ENCODE measurements at places on chromosomes 2 and 18.

- DNase-seq: no peak
Observed at GRCh38 chr2:202858601-202859000, 13.0 kb downstream of the ICA1L start.

GRCh38 chr18:57063601-57064103 is 83.2 kb upstream of the BOD1L2 start:
- DNase-seq: peak; percentile 13

GRCh38 chr2:109435901-109436598 is 177.7 kb downstream of the SEPTIN10 start:
- DNase-seq: no peak

DNA sequence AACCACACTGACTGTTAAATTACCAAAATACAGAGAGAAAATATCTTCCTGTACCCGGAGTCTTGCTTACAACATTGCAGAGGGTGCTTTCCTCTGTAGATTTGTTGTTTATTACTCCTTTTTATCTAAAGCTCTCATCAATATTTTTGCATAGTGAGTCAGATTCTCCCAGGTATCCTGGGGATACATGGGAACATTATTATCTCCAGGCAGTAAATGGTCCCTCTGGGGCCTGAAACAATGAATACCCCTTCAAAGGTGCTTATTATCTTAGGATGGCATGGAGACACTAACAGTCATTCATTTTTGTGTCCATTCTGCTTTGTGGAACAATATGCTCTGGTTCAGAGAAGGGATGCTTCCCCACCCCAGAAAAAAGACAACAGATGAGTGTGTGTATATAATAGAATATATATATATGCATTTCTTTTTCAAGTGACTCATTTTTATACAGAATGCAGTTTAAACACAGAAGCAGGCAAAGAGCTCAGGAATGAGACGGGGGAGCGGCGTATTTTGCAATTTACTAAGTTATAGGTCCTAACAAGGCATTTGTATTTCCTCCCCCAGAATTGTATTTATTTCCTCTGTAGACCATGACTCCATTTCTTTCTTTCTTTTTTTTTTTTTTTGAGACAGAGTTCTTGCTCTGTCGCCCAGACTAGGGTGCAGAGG is 424.8 kb upstream of the ZEB2 start:
- DNase-seq: no peak

DNA sequence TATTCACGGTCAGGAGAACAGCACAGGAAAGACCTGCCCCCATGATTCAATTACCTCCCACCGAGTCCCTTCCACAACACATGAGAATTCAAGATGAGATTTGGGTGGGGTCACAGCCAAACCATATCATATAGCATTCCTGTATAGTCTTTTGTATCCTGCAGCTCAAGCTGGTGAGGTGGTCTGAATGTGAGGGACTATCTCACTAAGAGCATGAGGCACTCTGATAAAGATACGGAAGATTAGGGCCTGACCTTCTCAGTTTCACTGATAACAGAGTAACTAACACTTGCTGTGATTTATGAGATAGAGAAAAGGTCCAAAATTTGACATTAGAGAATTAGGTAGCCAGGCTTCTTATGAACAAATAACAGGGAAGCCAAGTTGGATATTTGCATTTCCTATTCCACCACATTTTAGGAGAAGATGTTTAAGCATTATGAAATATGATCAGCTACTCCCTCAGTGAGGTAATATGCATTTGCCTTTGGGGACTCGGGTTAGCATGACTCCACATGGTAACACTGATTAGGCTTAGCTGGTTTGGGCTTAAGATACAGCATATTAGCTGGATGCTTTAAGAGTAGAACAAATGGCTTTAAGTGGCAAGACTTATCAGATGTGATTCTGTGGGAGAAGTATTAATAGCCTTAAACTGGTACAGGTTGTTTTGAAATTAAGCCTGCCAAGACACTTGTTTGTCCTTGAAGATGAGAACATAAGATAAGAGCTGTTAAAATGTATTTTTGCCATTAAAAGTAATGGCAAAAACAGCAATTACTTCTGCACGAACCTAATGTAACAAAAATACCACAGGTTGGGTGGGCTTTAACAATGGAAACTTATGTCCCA is 106.9 kb upstream of the MSTN start:
- DNase-seq: no peak

GRCh38 chr18:50847192-50847591 is 27.4 kb upstream of the MRO start:
- no peak for DNase-seq

DNA sequence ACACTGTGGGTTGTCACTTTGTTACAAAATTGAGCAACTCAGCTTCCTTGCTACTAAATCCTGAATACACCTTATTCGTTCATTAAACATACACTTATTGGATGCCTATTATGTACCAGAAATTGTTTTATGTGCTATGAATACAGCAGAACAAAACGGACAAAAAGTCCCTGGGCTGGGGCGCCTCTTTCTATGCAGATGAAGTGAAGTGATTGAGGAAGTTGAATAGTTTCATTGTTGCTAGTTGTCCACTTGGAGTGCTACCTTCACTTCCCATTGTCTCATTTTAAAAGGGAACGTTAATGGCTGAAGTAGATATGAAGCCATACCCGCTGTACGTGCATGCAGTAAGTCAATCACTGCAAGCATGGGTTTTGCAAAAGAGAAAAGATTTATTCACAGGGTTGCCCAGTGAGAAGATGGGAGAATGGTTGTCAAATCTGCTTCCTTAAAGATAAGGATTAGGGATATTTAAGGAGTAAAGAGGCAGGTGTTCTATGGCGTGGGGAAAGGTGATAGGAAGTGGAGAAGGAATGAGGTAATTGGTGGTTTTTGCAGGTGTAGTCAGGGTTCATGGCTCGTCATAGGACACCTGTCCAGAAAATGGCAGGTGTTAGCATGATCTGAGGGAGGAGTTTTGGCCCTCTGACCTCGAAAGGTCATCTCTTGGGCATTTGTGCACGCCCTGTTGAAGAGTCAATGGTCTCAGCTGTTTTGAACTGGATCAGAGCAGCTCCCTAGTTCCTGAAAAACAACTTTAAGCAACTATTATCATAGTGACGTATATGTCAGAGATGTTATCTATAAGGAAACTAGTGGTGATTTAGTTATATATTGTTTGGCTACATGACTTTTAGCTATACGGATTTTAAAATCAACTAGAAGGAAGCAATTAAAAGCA is 23.5 kb downstream of the TRPM8 start:
- no peak for DNase-seq

GRCh38 chr2:73081181-73081671 is 9.7 kb upstream of the SFXN5 start:
- DNase-seq: no peak

DNA sequence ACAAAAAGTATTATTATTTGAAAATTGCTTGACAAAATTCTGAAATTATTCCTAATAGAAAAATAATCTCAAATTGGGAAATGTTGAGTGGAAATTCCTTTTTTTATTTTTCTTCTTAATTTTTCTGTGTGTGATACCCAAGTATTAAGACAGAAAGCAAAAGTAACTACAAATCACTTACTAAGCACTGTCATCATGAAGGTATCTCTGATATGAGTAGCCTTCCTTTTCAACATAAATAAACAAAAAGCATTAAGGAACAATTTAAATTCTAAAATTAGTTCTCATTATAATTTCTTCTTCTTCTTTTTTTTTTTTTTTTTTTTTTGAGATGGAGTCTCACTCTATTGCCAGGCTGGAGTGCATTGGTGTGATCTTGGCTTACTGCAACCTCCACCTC is 174.2 kb upstream of the RBMS1 start:
- DNase-seq: no peak

GRCh38 chr2:238904716-238905115 is 56.8 kb downstream of the TWIST2 start:
- DNase-seq: no peak

DNA sequence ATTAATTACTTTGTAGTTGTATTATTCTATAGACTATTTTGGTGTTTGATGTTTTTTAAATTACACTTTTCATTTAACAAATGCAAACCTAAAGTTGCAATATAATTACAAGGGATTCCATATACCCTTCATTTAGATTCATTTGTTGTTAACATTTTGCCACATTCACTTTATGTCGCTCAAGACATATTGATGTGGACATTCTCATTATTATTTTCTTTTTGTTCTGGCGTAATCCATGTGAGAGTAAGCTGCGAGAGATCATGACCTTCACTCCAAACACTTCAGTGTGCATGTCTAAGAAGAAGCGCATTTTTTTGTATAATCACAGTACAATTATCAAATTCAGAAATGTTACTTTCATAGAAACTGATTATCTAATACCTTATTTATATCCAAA is 280.6 kb downstream of the CALCRL start:
- DNase-seq: no peak

GRCh38 chr18:49692906-49693716 is 120.2 kb downstream of the ACAA2 start:
- no peak for DNase-seq

GRCh38 chr2:130762031-130762909 is 6.9 kb downstream of the AMER3 start:
- no peak for DNase-seq

- no peak for DNase-seq
Observed at GRCh38 chr18:23618862-23619387, 32.6 kb upstream of the NPC1 start.

GRCh38 chr2:165240916-165241315 is 1.7 kb downstream of the SCN2A start:
- peak; percentile 28 for DNase-seq

DNA sequence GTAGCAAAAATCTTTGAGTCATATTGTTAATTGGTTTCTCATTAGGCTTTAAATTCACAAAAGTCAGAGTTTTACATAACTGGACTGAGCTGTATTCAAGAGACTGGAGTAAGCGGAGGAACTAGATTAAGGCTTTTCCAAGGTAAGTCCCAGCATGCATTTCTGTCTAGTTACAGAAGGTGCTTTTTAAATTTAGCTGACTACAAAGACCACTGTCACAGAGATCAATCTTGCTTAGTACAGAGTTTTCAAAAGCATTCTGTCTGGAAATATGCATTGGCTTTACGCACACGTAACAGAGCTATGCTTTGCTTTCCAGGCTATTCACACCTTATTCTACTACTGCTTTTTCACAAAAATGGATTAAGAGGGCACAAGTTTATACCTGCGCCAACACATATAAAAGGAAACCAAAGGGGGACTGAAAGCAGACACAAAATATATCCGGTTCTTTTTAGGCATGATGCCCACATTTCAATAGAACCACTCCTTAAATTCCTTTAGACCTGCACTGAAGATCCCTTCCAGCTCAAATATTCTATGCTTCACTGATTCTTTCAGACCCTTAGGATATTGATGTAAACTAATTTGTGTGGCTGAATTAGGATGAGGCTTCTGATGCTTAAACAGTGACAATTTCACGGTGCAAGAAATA is 560.7 kb upstream of the CRIM1 start:
- no peak for DNase-seq

DNA sequence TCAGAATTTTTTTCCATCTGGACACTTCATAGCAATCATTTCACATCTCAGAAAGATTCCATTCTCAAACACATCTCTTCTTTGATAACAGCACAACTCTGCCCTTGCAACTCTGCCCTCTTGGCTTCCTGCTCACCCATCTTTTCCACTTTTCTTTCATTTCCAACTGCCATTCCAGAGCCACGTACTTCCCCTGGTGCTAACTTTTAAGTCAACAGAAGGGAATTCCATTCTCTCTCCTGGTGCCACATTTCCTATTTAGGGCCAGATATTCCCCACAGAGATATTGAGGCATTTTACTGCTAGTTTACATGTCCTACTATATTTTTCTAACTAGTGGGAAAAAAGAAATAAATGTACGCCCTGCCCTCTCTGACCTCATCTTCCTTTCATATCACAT is 590.2 kb downstream of the ARHGAP15 start:
- DNase-seq: no peak

DNA sequence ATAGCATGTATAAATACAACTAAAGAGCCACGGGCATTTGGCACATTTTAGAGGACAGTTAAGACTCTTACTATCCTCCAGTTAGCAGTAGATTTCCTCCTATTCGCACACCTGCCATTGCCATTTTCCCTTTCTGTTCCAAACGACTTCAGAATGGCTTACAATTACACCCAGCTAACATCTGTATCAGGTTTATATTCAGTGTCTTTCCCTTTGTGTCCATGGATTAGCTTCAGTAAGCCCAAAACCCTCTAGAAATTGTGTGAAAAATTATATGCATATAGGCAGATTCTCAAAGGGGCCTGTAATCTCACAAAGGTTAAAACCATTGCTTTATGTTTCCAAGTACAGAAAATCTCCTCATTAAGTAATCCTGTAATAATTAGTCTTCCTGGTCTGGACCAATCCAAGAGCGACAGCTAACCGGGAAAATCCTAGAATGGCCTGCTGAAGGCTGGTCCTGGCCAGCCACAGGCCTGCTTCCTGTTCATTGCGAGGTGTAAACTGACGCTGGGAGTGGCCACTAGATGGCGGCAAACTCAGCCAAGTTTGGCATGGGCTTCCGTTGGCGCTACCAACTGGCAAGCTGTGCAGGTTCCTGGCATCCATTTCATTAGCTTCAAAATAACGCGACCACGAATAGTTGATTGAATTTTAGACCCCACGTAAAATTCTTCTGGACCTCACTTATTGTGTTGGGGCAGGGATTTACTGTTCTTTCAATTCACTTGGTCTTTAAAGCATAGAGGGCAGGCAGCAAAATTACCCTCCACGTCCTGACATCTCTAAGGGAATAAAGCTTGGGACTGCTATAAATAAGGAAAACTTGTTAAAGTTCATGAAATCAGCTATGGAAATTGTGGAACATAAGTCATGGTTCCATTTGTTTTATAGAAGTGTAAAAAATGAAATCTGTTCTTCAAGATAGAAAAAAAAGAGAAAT is 17.1 kb downstream of the ARHGAP25 start:
- peak; percentile 53 for DNase-seq

GRCh38 chr2:231169488-231169887 is 28.9 kb upstream of the ARMC9 start:
- DNase-seq: no peak

GRCh38 chr2:150581717-150582472 is 94.4 kb upstream of the RND3 start:
- DNase-seq: no peak

DNA sequence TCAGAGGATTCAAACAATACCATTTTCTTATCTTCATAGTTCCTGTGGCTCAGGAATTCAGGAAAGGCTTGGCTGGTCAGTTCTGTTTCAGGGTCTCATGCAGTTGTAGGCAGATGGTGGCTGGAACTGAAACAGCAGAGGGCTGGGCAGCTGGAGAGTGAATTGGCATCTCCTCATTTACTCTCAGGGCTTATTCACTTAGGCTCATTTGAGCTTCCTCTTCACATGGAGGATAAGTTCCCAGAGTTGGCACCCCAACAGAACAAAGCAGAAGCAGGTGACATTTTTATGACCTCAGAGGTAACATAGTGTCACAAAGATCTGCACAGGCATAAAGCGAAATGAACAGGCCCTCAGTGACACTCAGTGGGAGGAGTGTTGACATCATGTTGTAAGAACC is 66.1 kb downstream of the RBBP8 start:
- no peak for DNase-seq

GRCh38 chr2:70199320-70199864 is 8.6 kb upstream of the C2orf42 start:
- no peak for DNase-seq

- no peak for DNase-seq
Observed at GRCh38 chr2:240428245-240428644, 7.2 kb upstream of the GPC1 start.

All from cerebellum (tissue), 4 donors.